T-helper 9 cell (primary cell): ENCODE measurements at places on chromosomes 4 and X.

DNA sequence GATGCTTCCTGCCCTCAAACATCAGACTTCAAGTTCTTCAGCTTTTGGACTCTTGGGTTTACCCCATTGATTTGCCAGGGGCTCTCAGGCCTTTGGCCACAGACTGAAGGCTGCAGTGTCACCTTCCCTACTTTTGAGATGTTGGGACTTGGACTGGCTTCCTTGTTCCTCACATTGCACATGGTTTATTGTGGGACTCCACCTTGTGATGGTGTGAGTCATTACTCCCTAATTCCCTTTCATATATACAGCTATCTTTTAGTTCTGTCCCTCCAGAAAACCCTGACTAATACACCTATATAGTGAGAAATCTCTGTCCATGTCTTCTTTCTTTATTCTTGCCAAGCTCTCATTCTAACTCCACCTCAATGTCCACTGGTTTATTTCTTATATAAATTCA lies 736.9 kb upstream of the HS3ST1 start:
- no peak for DNase-seq

DNA sequence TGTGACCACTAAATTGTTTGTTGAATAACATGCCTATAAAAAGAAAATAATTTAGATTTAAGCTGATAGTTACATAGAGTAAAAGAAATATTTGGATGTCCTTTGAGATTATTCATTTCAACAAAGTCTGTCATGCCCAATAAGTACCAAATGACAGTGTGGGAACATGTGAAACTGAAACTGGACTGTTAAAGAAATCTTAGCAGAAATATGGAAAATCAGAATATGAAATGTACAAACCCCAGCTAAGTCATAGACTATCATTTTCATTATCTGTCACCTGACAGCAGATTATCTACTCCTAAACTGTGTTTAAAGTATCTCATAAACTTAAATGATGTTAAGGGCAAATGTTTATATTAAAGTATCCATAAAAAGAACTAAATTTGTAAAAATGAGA lies 437.8 kb upstream of the FAM241A start:
- no peak for DNase-seq

GRCh38 chr4:174789657-174790056 lies 39.4 kb downstream of the GLRA3 start:
- no peak for DNase-seq

- no peak for DNase-seq
Measured at GRCh38 chrX:107766470-107767150, 9.0 kb downstream of the TSC22D3 start.

- DNase-seq, result no peak
Measured at GRCh38 chrX:48595929-48596328, 1.4 kb upstream of the WDR13 start.

- DNase-seq, result no peak
Measured at GRCh38 chr4:85489273-85489981, 14.5 kb downstream of the ARHGAP24 start.

DNA sequence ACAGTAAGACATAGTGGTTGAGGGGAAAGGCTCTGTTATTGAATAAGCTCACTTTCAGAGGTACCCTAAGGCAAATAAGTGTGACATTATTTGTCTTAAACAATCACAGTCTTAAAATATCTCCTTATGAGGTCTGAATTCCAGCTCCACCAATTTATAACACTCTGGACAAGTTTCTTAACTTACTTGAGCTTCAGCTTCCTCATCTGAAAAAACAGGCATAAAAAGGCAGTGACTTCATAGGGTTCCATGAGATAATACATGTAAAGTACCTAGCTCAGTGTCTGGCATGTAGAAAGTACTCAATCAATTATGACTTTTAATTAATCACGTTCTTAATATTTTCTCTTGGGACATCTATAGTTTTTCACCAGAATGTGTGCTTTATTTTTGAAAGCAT lies 202.5 kb downstream of the RASL11B start:
- no peak for DNase-seq

- DNase-seq, result no peak
Measured at GRCh38 chr4:145775406-145775805, 95.5 kb downstream of the C4orf51 start.

GRCh38 chr4:88503344-88503743 lies 20.2 kb downstream of the PYURF start:
- DNase-seq, result no peak

DNA sequence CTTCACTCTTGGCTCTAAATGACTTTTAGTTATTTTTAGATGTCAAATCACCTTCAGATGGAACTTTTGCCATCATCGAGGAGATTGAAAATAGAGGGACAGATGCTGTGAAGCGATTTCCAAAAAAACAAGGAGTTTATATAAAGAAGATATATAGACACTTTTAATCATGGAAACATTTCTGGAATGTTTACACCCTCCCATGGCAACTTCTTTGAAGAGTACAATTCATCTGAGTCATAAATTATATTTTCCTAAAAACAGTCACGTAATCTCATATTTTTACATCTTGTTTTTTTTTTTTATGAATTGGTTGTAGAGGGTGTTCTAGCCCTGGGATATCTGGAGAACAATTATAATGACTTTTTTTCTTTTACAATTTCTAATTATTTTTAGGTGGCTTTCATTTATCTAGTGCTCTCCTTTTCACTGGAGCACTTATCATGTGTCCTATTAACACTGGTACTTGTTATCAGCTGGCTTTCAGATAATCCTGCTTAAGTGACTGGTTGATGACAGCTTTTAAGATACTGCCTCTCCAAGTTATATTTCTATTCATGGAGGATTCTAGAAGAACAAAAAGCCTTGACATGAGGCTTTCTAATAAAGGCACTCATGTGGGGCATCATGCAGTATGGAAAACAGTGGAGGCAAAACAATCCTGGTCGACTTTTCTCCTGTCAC lies 24.9 kb downstream of the PCDH7 start:
- no peak for DNase-seq

DNA sequence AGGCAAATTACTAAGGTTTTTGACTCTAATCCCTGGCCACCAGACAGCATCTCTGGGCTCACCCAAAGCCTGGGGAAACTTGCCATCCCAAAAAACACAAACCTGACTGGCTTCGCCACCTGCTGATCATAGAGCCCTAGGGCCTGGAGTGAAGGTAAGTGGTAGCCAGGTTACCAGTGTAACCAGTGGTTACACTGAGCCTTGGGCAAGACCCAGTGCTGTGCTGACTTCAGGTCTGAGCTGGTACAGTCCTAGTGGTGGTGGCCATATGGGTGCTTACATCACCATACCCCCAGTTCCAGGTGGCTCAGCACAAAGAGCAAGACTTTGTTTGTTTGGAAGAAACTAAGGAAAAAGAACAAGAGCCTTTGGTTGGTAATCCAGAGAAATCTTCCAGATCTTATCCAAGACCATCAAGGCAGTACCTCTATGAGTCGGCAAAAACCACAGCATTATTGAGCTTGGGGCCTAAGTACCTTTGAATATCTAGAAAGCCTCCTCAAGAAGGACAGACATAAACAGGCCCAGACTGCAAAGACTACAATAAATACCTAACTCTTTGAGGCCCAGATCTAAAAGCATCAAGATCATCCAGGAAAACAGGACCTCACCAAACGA lies 13.7 kb downstream of the MED14 start:
- no peak for DNase-seq

DNA sequence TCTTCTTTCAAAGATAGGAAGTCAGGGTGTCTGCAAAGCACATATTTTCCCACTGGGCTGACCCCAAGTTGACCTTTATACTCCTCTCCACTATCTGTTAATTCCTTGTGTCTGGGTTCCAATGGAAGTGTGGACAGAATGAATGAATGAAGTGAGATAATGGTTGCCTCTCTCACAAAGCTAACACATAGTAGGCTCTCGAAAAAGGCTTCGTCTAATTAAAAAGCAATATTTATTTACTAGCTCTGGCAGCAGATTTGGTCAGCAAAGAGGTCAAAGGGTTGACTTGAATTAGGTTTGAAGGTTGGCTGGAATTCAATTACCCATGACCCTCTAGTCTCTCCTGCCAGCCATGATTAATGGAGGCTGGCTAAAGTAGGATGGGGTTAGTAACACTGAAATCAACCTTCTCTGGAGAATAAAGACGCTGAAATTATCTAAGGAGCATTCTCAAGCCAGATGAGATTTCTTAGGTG lies 280.3 kb upstream of the KLF3 start:
- DNase-seq, result no peak

GRCh38 chr4:34766935-34767334 lies 1477.4 kb downstream of the ARAP2 start:
- no peak for DNase-seq

- no peak for DNase-seq
Measured at GRCh38 chr4:146051728-146052391, 113.2 kb upstream of the ZNF827 start.

GRCh38 chr4:72582853-72583252 lies 13.8 kb upstream of the ADAMTS3 start:
- DNase-seq, result no peak

DNA sequence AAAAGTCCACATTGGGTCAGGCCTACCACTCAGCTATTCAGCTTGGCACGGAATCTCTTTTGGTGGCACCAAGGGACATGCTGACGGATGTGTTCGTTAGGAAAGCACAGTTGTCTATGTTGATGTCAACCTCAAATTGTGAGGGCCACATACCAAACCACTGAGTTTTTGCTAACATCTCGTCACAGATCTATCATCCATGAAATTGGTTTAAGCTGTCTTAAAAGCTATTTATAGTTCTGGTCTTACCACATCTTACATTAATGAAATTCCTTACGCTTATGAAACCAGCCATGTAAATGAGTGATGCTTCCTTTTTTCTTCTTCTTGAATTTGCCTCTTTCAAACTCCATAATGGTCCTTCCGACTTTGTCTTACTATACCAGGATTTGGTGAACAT lies 101.5 kb downstream of the MGST2 start:
- no peak for DNase-seq

GRCh38 chrX:147565237-147565636 lies 346.5 kb upstream of the FMR1 start:
- no peak for DNase-seq

GRCh38 chr4:10811991-10812390 lies 127.4 kb upstream of the CLNK start:
- DNase-seq, result no peak

GRCh38 chr4:10605746-10606482 lies 78.7 kb downstream of the CLNK start:
- no peak for DNase-seq

DNA sequence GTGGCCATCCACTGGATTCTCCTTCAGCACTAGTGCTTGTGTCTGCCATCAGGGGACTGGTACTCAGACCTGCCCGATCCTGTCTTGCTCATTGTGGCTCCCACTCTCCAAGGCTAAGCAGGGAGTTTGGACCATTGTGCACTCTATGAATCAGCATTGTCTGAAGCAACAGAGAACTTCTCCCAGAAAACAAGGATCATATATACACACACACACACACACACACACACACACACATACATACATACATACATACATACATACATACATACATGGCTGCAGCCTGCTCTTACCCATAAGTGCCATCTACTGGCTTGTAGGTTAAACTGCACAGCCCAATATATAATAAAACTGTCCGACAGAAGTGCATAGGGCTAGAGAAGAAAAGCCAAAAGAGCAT lies 345.3 kb upstream of the LCORL start:
- no peak for DNase-seq

- DNase-seq, result no peak
Measured at GRCh38 chr4:142021181-142021580, 384.8 kb downstream of the IL15 start.

DNA sequence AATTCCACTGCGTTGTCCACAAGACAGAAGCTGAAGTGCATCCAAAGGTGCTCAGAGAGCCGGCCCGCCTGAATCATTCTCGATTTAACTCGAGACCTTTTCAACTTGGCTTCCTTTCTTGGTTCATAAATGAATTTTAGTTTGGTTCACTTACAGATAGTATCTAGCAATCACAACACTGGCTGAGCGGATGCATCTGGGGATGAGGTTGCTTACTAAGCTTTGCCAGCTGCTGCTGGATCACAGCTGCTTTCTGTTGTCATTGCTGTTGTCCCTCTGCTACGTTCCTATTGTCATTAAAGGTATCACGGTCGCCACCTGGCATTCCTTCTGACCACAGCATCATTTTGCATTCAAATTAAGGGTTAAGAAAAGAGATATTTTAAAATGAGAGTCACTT lies 115.5 kb downstream of the NFKB1 start:
- no peak for DNase-seq

- DNase-seq, result no peak
Measured at GRCh38 chr4:43394976-43395375, 502.5 kb downstream of the GRXCR1 start.

GRCh38 chr4:81459228-81459627 lies 12.5 kb downstream of the RASGEF1B start:
- no peak for DNase-seq

- DNase-seq, result no peak
Measured at GRCh38 chr4:123409334-123409733, 12.7 kb downstream of the SPRY1 start.

GRCh38 chrX:20670611-20671010 lies 403.9 kb upstream of the RPS6KA3 start:
- no peak for DNase-seq

DNA sequence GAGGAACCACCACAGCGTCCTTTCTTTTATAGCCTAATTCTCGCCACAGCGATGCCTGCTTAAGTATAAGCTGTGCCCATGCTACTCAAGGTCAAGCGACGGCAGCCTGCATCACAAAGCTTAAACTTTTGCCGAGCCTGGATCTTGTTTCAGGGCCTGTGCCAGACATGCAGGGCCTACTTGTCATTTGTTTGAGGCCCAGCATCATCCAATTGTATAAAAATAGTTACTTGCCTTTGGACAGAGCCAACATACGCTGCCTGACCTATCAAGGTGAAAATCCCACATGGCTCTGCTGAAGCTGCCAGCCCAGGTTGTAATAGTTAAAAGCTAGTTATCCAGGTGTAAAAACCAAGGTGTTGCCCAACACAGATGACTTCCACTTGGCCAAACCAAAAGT lies 107.1 kb downstream of the TMEM131L start:
- DNase-seq, result no peak

DNA sequence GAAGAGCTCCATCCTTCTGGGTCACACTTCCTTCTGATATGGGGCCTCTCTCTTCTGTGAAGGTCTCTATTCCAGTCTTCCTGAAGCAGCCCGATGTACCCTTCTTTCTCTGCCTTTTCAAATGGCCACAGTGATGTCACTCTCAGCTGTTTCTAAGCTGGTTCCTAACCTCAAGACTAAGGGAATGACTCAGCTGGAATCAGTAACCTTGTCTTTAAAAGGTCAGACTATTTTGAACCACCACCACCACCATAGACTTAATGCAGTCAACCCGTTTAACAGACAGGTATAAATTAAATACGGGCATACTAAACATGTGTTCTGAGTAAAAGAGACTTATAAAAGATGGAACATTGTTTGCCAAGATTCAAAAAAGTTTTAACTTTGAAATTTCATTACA lies 121.0 kb downstream of the PPA2 start:
- DNase-seq, result no peak

DNA sequence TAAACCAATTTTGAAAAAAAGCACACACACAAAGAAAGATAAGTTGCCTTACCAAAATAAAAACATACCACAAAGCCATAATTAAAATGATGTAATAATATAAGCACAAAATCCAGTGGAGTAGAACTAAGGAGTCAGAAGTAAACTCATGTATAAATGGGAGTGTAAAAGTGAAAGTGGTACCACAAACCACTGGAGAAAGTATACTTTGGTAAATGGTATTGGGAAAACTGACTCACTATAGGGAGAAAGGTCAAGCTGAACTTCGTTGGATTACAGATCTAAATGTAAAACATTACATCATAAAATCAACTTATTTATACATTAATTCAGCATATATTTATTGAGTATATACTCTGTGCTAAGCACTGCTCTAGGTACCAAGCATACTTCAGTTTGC lies 46.3 kb upstream of the HHIP start:
- no peak for DNase-seq

- DNase-seq, result no peak
Measured at GRCh38 chr4:15902746-15903145, 35.8 kb downstream of the FGFBP1 start.

GRCh38 chr4:134132086-134132783 lies 69.4 kb downstream of the PABPC4L start:
- DNase-seq, result no peak
